ENCODE measurements at places on chromosomes 6 and 20.

DNA sequence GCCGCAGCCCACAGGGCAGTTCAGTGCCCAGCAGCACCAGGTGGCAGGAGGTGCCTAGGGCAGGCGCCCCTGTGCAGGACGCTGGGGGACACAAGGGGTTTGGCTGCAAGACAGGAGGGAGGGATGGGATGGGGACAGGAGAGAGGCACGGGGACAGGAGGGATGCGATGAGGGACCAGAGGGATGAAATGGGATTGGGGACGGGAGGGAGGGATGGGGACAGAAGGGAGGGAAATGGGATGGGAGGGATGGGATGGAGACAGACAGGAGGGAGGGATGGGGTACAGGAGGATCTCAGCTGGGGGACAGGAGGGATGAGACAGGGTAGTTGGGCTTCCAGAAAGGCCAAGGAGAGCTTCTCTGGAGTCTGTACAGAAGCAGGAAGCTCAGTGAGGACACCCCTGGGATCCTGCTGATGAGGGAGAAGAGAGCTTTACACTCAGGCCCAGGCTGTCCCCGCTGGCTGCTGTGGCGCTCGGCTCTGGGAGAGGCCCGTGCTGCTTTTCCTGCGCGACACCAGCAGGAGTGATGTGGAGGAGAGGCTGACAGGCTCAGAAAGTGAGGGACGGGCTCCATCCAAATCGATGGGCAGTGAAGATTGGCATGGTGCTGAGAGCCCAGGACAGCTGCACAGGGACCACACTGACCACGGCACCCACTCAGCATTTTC lies 400.8 kb downstream of the SMOC2 start:
- DNase-seq, result no peak

DNA sequence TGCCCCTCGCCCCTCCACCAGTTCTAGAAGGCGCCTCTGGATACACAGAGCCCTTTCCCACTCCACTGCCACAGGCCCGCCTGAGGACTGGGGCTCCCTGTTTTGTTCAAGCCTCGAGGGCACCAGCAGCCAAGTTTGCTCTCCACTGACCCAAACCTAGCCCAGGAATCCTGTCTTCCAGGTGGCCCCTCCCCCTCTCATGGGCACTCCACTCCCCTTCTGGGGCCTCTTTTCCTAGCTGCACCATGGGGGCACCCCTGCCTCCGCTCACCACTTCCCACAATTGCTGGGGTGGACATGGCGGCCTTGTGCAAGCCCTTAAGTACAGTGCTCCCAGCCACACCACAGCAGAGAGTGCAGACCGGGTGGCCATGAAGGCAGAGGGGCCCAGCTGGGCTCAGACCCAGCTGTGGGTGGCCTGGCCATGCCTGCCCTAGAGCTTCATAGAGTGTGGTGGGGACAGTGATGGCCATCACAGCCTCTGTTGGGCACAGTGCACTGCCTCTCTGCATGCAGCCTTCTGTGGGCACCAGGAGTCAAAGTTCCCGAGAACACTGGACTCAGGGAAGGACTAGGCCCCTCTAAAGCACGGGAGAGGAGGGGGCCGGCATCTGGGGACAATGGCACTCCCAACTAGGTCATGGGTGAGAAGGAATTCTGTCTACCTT lies 1.3 kb downstream of the MYL9 start:
- DNase-seq, result no peak

DNA sequence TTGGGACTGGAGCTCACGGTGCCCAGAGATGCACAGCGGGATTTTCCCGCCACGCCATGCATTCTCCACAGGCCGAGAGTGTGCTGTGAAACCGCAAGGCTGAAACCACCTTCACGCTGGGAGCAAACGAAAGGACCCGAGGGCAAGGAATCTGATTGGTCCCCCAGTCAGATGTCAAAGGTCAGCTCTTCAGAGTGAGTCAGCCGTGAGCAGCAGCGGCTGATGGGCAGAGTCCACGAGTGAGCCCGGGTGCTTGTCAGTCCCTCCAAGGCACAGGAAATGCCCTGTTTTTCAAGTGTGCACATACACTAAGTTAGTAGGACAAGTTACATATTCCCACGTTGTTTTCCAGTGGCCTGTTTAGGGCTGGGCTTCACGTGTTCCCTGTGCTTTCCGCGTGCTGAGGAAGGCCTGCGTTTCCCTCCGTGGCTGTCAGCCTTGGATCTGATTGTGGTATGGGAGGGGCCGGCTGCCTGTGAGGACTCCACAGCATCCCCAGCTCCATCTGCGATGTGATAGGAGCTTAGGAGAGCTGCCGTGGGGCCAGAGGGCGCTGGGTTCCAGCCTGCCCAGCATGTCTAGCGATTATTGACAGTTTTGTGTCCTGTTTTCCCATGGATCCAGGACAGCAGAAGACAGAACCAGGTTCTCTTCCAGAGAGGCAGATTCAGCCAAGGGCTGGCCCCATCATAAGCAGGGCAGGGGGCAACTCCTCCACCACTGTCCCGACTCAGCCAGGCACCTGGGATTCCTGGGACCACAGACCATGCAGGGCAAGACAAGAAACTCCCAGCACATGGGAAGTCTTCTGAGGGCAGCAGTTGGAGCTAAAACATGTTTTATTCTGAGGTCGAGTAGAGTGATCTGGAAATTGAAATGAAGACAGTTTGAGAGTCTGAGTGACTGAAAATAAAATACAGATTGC lies 38.2 kb upstream of the FRMD1 start:
- DNase-seq, result no peak

GRCh38 chr20:44475372-44475693 lies 341 bp upstream of the TTPAL start:
- DNase-seq, result no peak

GRCh38 chr6:149081281-149081680 lies 236.2 kb upstream of the TAB2 start:
- peak; percentile 14 for DNase-seq

GRCh38 chr20:37990571-37991151 lies 42.6 kb downstream of the TTI1 start:
- peak; percentile 93 for DNase-seq

DNA sequence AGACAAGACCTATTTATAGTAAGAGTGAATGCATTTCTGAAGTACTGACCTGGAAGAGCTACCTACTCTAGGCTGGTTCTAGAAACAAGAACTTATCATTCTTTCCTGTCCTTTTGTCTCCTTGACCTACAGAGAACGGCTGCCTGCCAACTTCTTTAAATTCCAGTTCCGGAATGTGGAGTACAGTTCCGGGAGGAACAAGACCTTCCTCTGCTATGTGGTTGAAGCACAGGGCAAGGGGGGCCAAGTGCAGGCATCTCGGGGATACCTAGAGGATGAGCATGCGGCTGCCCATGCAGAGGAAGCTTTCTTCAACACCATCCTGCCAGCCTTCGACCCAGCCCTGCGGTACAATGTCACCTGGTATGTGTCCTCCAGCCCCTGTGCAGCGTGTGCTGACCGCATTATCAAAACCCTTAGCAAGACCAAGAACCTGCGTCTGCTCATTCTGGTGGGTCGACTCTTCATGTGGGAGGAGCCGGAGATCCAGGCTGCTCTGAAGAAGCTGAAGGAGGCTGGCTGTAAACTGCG lies 8.3 kb downstream of the APOBEC2 start:
- no peak for DNase-seq

- DNase-seq, result no peak
Observed at GRCh38 chr6:40986921-40987819, 51.9 kb downstream of the UNC5CL start.

DNA sequence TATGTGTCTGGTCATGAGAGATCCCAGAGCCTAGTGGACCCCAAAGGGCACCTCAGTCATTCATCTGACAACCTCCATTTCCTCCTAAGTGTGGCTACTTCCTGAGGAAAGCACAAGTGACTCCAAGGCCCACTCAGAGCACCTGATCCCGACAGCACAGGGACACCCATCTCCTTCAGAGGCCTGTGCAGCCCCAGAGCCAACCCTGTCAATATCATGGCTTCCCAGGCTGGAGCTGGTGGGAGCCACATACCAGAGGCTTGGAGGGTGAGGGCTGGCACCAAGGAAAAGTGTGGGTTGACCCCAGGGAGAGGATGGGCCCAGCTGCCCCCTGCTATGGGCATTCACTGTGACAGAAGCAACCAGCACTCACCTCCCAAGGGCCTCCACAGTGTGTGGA lies 117.3 kb downstream of the PSMB1 start:
- no peak for DNase-seq

GRCh38 chr20:37364927-37365272 lies 19.0 kb downstream of the SRC start:
- DNase-seq, result no peak

DNA sequence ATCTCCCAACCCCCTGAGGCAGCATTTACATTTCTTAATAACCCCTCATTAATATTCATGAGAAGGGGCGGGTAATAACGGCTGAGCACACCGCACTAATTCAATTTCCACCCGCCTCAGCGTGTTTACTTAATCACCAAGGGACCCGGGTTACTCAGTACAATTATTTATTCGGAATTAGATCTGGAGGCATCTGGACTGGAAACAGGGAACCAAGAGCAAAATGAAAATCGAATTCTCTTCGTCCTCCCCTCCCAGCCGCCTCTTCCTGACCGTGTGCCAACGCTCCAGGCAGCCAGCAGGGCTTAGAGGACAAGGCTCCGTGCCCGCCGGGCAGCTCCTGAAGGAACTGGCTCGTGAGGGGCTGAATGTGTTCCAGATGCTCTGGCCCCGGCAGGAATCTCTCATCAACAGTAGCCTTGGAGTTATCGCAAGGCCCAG lies 23.5 kb upstream of the CTNNBL1 start:
- DNase-seq, result no peak

DNA sequence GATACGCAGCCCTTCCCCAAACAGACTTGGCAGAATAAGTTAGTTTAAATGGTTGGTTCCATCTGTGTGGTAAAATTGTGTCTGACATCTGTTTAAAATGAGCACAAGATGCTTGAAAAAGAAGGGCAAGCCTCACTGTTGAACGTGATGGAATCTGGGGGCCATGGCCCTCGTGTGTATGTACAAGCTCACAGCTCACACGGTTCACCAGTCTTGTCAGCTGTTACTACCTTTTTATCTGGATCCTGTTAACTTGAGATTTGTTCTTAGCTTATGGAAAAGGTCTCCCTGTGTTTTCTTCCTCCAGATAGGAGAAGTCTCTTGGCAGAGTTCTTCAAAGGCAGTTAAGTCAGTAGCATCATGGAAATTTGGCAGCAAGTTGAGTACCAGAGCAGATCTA lies 270.6 kb downstream of the KHDC1L start:
- no peak for DNase-seq

DNA sequence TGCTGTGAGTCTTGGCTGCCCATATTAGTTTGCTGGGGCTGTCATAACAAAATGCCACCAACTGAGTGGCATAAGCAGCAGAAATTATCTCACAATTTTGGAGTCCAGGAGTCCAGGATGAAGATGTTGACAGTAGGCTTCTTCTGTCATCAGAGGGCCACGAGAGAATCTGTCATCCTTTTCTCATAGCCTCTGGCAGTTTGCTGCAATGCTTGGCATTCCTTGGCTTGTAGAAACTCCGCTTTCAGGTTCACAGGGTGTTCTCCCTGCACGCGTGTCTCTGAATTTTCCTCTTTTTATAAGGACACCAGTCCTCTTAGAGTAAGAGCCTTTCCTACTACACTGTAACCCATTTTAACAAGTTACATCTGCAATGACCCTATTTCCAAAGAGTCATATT lies 838.4 kb downstream of the TFAP2A start:
- no peak for DNase-seq

DNA sequence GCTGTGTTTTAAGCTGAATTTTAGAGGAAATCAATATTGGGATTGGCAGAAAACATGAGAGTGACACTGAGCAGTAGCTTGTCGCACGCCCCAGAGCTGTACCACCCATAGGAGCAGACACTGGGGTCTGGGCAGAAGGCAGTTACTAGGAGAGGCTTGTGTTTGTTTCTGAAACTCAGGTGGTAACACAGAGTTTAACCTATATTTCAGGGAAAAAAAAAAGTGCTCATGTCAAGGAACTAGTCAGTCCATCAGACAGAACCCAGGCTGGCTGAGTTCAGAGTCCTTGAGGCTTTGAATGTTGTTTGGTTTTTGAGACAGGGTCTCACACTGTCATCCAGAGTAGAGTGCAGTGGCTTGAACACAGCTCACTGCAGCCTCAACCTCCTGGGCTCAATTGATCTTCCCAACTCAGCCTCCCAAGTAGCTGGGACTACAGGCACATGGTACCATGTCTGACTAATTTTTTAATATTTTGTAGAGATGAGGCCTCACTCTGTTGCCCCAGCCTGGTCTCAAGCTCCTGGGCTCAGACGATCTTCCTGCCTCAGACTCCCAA lies 6.6 kb downstream of the SLC22A1 start:
- no peak for DNase-seq

- no peak for DNase-seq
Observed at GRCh38 chr6:170024940-170025339, 265.9 kb downstream of the DLL1 start.

GRCh38 chr6:37283268-37283667 lies 25.3 kb upstream of the TMEM217 start:
- DNase-seq, result no peak

- peak; percentile 74 for DNase-seq
Observed at GRCh38 chr6:166203003-166203640, 35.5 kb upstream of the TBXT start.

GRCh38 chr6:75818098-75818855 lies 69.2 kb downstream of the MYO6 start:
- no peak for DNase-seq

GRCh38 chr20:9447182-9447581 lies 67.2 kb upstream of the LAMP5 start:
- DNase-seq, result peak; percentile 29
